AG10803 (cell line): ENCODE measurements at places on chromosomes 16 and 17.
A peak's percentile ranks its signal among the peaks of the same experiment; 100 is the strongest.

DNA sequence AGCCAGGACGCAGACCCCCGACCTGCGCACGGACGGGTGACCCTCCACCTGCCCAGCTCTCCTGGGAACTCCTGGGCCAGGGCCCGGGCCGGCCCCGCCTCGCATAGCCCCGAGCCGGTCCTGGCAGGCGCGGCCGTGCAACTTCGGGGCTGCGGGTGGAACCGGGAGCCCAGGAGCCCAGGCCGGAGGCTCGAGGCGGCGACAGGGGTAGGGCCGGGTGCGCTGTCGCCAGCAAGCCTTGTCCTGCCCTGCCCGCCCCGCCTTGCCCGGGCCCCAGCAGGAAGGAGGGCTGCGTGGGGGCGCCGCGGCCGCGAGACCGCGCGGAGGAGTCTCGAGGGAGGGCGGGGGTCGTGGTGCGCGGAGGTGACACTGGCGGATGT lies 408 bp downstream of the LMF1 start:
- DNase-seq = peak; percentile 9

- no peak for DNase-seq
Measured at GRCh38 chr17:47077576-47077975, 98.5 kb upstream of the RPRML start.

DNA sequence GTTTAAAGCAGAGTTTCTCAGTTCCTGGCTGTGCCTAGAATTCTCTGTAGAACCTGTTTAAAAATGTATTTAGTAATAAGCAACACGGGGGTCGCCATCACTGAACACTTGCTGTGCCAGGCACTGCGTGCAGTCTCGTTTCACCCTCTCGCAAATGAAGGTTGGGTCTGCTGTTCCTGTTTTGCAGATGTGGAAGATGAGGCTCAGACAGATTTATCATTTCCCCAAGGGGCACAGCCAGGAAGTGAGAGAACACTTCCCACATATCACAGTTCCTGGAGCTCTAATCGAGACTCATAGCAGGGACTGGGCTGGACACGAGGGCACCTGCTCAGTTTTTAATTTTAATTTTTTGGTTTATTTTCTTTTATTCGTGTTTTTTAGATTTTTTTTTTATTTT lies 122.7 kb downstream of the ABCC6 start:
- no peak for DNase-seq

- peak; percentile 49 for DNase-seq
Measured at GRCh38 chr16:53022374-53022773, 30.3 kb downstream of the CHD9NB start.

DNA sequence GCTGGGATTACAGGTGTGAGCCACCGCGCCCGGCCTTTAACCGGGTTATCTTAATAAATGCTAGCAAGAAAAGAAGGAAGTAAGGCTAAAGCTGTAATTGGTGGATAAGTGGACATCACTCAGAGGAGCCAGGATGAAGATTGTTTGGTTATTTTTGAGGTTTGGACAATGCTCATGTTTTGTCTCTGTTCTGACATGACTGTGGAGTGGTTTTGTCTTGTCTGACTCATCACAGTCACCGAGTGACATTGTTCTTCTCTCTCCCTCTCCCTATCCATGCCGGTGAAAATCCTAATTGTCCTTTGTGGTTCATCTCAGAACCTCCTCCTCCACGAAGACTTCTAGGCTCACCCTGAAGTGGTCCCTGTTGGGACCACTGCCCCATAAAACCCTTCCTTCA lies 23.5 kb upstream of the GRIN2A start:
- DNase-seq = no peak

GRCh38 chr17:82668631-82669099 lies 20.4 kb upstream of the WDR45B start:
- DNase-seq = peak; percentile 69

- no peak for DNase-seq
Measured at GRCh38 chr16:86101897-86102157, 202.9 kb downstream of the IRF8 start.

DNA sequence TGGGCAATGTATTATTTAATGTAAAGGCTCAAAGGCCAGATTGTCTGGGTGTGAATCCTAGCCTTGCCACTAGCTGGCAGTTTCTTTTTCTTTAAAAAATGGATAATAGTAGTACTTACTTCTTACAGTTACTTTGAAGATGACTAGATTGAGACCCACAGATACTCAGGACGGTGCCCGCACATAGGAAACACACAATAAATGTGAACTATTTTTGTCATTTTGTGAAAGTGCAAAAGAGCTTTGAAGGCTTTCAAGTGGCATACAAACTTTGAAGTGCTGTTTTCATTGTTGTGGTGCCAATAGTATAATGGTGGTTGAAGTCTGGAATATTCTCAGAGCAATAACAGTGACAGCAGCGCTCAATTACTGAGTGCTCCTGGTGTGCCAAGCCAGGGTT lies 63.6 kb downstream of the OTOA start:
- no peak for DNase-seq

- no peak for DNase-seq
Measured at GRCh38 chr16:19210280-19210924, 42.4 kb downstream of the SYT17 start.

DNA sequence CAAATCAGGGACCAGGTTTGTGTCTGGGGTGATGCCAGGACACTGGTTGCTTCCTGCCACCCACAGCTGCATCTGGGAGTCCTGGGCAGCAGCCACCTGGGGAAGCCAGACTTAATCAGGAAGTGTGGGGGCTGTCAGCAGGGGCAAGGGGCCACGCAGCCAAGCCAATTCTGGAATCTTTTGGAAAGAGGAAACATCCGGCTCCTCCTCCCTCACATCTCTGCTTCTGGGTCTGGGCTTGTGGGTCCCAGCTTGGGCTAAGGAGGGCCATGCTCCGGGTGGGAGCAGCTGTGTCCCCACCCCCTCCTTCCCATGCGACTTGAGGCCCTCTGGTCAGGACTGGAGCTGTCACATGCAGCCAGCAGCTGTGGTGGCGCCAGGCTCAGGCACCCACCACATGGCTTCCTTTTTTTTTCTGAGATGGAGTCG lies 37.0 kb upstream of the CCDC182 start:
- DNase-seq = no peak
